ENCODE measurements at places on chromosomes 2 and 18. TPM values are rescaled to one million over a fixed set of nuclear protein-coding genes. Genes with fewer than 3 reads are reported as not detected.

The MARCO gene
- total RNA-seq, result 4.8 TPM

The PROKR1 gene
- total RNA-seq, result not detected

The CPS1 gene
- 3.9 TPM for total RNA-seq

The ITPRIPL1 gene
- total RNA-seq, result 1.7 TPM

The FSIP2 gene
- 5.8 TPM for total RNA-seq

The INO80B gene
- 55.9 TPM for total RNA-seq

The SERPINE2 gene
- 10.9 TPM for total RNA-seq

The NBAS gene
- total RNA-seq, result 55.1 TPM

The KCNJ13 gene
- 0.60 TPM for total RNA-seq

- DNase-seq, result no peak
These were observed 1.9 kb downstream of the GLI2 start for GRCh38 chr2:120737340-120738101.

DNA sequence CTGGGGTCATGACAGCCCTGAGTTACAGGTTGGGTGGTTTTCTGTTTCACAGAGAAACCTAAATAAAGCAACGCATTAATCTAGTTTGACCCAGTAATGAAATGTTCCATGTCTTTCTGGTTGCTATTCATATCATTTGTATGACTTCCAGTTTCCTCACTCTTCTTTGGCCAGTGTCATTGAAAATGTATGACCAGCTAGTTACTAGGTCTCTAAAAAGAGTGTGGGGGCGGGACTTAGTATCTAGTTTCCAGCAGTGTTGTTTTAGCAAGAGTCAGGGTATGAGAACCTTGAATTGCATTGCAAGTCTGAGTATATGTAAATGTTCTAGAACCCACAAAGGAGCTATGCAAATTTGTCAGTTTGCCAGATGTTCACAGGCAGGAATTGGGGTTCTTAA, 47.7 kb downstream of the SLC9A2 start:
- no peak for DNase-seq

- DNase-seq, result no peak
These were observed 113.6 kb downstream of the METTL8 start for GRCh38 chr2:171320208-171320621.

GRCh38 chr2:205259121-205259520, 423.2 kb upstream of the NRP2 start:
- DNase-seq, result no peak

- DNase-seq, result no peak
These were observed 42.9 kb downstream of the SRBD1 start for GRCh38 chr2:45567974-45568789.

- DNase-seq, result no peak
These were observed 30.6 kb upstream of the CD8A start for GRCh38 chr2:86821306-86821705.

GRCh38 chr2:79619976-79620375, 107.1 kb downstream of the CTNNA2 start:
- DNase-seq, result no peak

DNA sequence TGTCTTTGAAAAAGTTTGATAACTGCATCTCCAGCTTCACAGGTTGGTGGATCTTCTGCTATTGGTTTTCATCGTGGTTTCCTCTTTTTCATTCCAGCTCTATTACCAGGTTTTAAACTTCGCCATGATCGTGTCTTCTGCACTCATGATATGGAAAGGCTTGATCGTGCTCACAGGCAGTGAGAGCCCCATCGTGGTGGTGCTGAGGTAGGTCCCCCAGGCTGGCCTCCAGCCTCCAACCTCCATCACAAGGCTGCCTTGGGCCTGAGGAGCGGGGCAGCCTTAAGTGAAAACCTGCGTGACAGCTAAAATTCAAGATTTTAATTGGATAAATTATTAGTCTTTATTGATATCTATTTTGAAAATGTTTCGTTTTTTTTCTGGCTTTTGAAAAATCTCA, 9.7 kb downstream of the SEC11C start:
- DNase-seq, result no peak

- no peak for DNase-seq
These were observed 24.0 kb downstream of the CFAP210 start for GRCh38 chr2:169670215-169670651.

DNA sequence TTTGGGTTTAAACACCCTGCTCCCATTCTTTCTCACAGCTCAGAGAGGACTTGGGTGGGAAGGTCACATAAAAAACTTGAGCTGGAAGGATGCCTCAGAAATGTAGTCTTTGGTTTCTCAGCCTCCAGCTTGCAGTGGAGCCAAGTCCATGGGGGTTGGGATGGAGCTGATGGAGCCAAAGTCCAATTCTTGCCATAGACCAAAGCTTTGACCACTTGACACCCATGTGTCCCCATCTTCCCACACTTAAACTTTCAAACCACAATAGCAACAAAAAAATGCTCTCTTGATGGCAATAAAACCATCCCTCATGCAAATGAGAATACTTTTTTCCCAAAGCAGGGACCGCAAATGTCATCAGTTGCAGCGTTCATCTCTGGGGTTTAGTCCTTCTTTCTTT, 14.7 kb upstream of the DAW1 start:
- no peak for DNase-seq

DNA sequence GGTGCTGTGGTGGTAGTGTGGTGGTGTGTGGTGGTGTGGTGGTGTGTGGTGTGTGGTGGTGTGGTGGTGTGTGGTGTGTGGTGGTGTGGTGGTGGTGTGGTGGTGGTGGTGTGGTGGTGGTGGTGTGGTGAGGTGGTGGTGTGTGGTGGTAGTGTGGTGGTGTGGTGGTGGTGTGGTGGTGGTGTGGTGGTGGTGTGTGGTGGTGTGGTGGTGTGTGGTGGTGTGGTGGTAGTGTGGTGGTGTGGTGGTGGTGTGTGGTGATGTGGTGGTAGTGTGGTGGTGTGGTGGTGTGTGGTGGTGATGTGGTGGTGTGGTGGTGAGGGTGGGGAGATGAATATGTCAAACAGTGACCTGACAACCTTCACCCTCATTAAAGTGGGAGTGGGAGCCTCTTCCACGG, 55.6 kb upstream of the DLGAP1 start:
- DNase-seq, result no peak

DNA sequence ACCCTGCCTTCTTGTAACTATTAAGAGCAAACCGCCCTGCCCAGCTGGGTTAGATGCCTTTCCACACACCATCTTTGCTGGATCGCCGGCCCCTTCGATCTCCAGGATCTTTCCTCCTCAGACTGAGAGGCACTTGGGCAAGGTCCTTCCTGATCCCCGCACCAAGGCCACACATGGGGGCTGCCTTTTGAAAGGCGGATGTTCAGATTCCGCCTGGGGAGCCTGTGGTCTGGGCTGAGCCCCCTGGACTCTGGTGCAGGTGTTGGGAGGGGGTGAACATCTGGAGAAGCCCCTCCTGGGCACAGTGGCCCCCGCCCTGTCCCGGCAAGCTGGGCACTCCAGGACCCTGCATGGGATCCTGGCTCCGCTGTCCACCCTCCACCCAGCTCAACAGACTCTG, 135.4 kb upstream of the HDAC4 start:
- DNase-seq, result no peak

- peak; percentile 53 for DNase-seq
These were observed 996 bp downstream of the TGFBRAP1 start for GRCh38 chr2:105328281-105329196.

DNA sequence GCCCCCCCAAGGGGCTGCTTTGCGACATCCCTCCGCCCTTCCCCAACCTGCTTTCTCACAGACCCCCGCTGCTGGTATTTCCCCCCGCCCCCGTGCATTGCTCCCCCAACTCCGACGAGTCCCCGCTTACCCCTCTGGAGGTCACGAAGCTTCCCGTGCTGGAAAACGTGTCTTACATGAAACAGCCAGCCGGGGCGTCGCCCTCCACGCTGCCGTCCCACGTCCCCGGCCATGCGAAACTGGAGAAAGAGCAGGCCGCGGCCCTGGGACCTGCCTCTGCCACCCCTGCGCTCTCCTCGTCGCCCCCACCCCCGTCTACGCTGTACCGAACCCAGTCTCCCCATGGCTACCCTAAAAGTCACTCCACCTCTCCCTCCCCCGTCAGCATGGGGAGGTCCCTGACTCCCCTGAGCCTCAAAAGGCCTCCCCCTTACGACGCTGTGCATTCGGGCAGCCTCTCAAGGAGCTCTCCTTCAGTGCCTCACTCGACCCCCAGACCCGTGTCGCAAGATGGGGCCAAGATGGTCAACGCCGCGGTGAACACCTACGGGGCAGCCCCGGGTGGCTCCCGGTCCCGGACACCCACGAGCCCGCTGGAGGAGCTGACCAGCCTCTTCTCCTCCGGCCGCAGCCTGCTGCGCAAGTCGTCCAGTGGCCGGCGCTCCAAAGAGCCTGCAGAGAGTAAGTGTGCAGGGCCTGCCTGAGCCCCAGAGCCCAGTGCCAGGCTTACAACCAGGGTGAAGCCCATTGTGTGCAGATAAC, 183.0 kb downstream of the NYAP2 start:
- DNase-seq, result no peak

DNA sequence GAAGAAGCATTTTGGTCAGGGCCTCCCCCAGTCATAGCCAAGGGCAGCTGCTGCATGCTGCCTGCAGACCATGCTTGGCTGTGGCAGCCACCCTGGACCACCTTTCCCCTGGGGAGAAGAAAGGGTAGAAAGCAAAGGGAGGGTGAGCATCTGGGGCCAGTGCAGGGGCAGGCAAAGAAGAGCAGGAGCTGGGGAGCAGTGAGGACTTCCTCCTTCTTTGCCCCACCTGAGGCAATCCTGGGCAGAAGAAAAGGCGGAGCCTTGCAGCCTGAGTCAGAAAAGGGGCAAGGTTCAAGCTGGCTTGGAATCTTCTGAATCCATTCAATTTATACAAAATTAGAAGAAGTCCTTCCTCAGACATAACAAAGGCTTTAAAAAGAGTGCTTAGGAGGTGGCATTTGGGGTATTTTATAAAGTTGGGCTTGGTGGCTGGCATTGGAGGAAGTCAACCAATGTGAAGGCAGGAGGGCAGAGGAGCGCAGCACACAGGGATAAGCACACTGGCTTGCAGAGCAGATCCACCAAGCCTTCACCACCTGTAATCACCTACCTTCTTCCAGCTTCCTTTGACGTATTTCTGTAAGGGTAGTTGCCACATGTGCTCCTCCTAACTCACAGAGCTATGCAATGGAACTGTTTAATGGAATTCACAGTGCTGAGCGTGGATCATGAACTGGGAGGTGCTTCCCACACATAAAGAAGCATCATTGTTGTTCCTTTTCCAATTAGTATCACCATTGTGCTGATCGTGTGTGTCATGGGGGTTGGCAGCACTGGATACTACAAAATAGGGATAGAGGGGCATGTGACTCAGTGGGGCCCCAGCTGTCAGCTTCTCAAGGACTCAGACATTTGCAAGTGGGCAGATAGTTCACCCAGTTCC, 154.4 kb upstream of the EPAS1 start:
- no peak for DNase-seq

DNA sequence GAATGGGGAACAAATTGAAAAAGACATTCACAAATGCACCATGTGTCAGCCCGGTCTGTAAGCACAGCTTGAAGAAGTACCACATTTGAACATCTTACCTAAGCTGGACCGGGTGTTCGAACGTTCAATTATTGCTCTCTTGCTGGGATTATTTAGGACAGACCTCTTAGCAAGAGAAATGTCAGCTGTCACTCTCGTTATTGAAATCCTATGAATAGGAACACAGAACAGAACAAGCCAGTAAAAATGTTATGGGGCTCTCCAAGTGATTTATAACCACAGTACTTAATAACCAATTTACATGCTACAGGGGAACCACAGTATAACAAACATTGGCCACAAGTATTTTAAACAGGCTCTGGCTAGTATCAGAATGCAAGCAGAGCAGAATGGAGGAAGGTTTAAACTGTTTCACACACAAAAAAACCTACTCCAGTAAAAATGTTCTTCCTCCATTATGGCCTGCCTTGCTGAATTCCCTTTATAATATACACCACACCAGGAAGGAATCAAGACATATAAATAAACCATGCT, 32.5 kb upstream of the ARL5A start:
- DNase-seq, result no peak

- no peak for DNase-seq
These were observed 63.9 kb downstream of the KLHL29 start for GRCh38 chr2:23448906-23449305.

DNA sequence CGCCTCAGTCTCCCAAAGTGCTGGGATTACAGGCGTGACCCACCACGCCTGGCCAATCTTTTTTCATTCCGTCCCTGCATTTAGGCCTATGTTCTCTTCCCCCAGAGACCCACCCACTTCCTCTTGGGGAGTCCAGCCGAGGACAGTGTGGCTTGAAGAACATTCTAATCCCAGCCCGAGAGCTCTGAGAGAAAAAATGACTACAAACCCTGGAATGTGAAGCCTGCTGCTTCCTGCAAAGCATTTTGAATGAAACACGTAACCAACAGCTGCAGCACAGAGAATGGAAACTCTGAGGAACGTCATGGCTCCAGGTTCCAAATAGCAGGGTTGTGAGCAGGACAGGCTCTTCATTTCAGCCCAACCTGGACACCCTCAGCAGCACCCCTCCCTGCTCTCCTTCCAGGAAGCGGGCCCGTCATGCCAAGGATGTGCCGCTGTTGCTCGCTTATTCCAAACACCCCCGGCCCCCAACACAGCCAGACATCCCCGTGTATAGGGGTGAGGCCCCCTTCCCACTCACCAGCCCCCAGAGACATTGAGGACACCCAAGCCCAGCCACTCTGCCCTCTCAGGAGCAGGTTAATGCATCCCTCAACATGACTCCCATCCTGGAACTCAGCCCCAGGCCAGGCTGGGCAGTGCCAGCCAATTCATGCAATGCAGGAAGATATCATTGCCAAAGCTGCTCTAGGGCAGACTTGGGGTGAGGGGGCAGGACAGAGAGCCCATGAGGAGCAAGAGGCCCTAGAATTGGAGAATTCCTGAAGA, 139.8 kb downstream of the ZFP36L2 start:
- DNase-seq, result peak; percentile 87
